AG04449 (cell line): ENCODE measurements at places on chromosomes 11 and 22.

- no peak for DNase-seq
Measured at GRCh38 chr22:31344578-31345330, 1.4 kb downstream of the PATZ1 start.

GRCh38 chr22:50486561-50487289 lies at the start of gene MIOX:
TSS of gene MIOX (plus strand) at chr22:50486859. CDS start at chr22:50486898, 39 bp downstream.
- DNase-seq, result no peak

GRCh38 chr11:64654958-64655541 lies 64.0 kb downstream of the SLC22A12 start:
- DNase-seq, result no peak

GRCh38 chr11:70091638-70092037 lies 13.5 kb downstream of the ANO1 start:
- DNase-seq, result no peak

- DNase-seq, result no peak
Measured at GRCh38 chr11:127627629-127628457, 627.3 kb upstream of the KIRREL3 start.
